ENCODE measurements at places on chromosomes 16 and 17. TPM values are rescaled to one million over a fixed set of nuclear protein-coding genes. Genes with fewer than 3 reads are reported as not detected.

Gene OR3A3
- not detected for total RNA-seq

Gene TMEM114
- not detected for total RNA-seq

Gene CHST4
- total RNA-seq: not detected

Gene SMARCE1
- total RNA-seq: 110 TPM

Gene KRT31
- total RNA-seq: not detected

Gene ASB16
- total RNA-seq: 0.75 TPM

Gene GPATCH8
- 43.7 TPM for total RNA-seq

Gene ALOX12
- not detected for total RNA-seq

Gene PPL
- total RNA-seq: not detected

Gene CCL8
- total RNA-seq: not detected

Gene CSH1
- not detected for total RNA-seq

Gene PRAC1
- total RNA-seq: not detected
